Activated naive CD4-positive, alpha-beta T cell (primary cell): ENCODE measurements at places on chromosomes 4 and X.

DNA sequence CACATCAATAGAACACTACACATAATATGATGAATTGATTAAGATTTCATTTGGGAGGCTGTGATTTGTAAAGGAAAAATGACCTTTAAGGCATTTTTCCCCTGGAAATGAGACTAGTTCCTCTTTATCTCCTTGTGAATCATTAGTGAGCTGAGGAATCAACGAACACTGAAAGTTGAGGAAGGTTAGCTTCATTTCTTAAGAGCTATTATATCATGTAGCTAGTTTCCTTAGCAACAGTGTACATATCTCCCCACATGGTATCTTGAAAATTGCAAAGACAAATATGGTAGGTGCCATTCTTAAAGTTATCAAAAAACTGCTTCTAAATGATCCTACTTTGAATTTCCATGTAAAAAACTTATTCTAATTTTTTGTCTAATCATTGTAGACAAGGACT is 127.5 kb upstream of the NRK start:
- no peak for DNase-seq

DNA sequence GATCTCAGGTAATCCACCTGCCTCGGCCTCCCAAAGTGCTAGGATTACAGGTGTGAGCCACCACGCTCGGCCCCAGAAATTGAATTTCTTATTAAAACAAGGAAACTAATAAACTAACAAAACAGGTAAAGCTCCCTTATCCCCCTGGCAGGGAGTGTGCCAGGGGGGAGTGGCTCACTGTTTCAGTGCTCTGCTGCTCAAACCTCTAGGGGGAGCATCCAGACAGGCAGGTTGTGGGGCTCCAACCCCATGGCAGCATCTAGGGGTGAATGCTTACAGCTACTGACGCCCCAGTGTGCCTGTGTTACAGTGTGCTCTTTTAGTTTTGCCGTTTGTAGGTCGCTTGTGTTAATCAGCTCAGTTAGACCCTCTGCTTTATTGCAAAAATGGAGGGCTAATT is 605.0 kb downstream of the GABRG1 start:
- DNase-seq, result no peak

GRCh38 chrX:31909850-31910572 is 838.2 kb upstream of the FTHL17 start:
- DNase-seq, result no peak

GRCh38 chrX:127726227-127726626 is 326.0 kb downstream of the ACTRT1 start:
- no peak for DNase-seq
